ENCODE measurements at places on chromosomes 11 and 22.

DNA sequence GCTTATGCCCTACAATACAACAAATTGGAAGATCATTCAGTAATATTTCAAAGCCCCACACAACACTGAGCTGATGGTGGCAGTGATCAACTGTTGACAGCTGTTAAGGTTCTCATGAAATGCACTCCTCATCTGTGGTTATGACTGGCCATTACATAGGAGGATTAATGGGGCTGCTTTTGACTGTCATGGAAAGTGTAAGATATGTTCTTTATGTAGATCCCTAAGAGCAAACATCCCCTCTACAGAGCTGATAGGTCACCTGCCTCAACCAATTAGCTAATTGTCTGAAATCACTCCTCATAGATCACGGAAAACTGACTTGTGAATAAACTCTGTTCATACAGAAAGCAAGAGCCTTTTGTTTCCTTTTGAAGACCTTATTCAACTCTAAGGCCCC is 78.1 kb downstream of the GAB2 start:
- no peak for DNase-seq

GRCh38 chr11:122777343-122777742 is 61.0 kb upstream of the CRTAM start:
- DNase-seq = no peak

- no peak for DNase-seq
Measured at GRCh38 chr22:35977136-35977535, 51.5 kb downstream of the RBFOX2 start.

DNA sequence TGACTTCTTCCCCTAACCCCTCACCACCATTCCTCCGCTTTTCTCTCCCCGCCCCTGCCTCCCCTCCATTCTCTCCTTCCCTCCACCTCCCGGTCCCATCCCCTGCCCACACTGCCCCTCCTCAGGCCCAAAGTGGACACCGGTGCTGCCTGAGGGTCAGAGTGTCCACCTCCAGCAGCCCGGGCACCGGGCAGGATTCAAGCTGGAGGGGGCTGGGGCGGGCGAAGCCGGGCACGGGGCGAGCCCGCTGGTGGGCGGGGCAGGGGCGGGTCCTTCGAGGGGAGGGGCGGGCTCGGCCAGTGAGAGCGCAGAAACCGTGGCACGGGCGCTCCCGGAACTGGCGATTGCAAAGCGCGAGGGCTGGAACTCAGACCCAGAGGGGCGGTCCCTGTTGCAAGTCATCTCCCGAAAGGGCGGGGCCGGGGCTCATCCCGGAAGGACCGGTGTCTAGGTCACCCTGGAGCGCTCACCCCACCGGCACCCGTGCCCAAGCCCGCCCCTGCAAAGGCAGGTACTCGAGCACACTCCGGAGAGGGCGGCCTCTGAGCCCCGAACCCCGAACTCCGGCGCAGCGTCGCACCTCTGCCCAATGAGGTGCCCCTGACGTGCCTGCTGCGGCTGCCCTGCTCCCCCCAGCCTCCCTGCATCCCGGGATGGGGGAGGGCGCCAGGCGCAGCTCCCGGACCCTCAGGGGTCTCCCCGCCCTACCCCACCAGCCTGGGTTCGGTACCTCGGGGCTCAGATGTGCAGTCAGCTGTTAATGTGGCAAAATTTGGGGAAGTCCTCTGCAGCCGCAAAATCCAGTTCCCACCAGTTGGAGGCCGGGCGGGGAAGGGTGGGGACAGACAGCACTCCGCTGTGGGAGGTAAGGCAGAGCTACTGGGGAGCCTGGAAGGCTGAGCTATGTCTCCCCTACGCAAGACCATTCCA is 16.5 kb upstream of the CDKN1C start:
- peak; percentile 92 for DNase-seq

DNA sequence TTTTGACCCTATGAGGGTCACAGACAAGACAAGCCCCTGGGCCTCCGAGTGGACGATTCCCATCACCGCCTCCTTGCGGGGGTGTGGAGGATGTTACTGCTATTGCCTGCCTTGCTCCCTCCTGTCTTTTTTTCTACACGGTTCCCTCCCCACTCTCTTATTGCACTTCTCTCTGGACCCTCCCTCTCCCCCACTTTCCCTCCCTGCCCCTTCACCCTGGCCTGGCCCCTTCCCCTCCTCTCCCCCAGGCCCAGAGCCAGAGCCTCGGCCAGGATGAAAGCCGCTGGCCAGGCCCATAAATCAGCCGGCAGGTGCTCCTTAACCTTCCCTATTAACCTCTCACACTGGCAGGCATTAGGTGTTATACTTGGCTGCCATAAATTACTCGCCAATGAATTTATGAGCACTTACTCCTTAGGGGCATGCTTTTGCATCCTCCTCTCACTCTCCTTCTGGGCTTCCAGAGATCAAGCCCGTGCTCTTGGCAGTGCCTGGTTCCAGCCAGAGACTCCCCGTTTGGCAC is 18.3 kb upstream of the ALX4 start:
- no peak for DNase-seq

GRCh38 chr11:126564566-126564965 is 209.1 kb downstream of the ST3GAL4 start:
- DNase-seq = no peak

- DNase-seq = no peak
Measured at GRCh38 chr11:26702406-26702805, 19.5 kb downstream of the SLC5A12 start.

GRCh38 chr11:12690663-12691062 is 16.4 kb downstream of the TEAD1 start:
- no peak for DNase-seq

DNA sequence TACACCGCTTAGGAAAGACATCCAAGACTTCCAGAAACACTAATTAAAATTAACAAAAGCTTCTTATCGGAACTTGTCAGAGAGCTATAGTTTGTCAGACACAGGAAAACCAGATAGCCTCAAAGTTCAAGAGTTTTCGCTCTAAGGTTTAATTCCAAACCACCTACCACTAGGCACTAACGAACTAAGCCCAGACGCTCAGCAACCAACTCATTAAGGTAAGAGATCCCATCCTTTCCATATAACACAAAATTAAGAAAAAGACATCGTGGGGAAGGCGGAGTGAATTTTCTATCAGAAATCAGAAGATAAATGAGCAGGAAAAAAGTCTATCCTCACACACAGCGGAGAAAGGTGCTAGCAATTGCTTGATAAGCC is 382 bp downstream of the IMMP1L start:
- DNase-seq = no peak

All from stimulated activated CD4-positive, alpha-beta T cell treated with anti-CD3 and anti-CD28 coated beads, TNF-alpha, amount 100 ng/mL, for 48 hours (primary cell).